Placental epithelial cell (primary cell): ENCODE measurements at places on chromosomes 4 and X. TPM values are rescaled to one million over a fixed set of nuclear protein-coding genes. Genes with fewer than 3 reads are reported as not detected.

RAI2 gene
- total RNA-seq: not detected in 2 replicates

TRIM61 gene
- 5.9 and 8.1 TPM in 2 replicates for total RNA-seq

LDB2 gene
- 0.11 TPM in 1 of 2 replicates, not detected in the other for total RNA-seq

MAGEA4 gene
- total RNA-seq: not detected in 2 replicates

F8 gene
- total RNA-seq: 1.6 and 2.6 TPM in 2 replicates

HPGDS gene
- total RNA-seq: not detected in 2 replicates

ANXA3 gene
- total RNA-seq: 80.9 and 402 TPM in 2 replicates

DDX60 gene
- 2.1 and 5.9 TPM in 2 replicates for total RNA-seq

CLIC2 gene
- total RNA-seq: 0.22 and 2.4 TPM in 2 replicates

MAMLD1 gene
- 0.11 TPM in 1 of 2 replicates, not detected in the other for total RNA-seq

TMEM31 gene
- total RNA-seq: 0.39 TPM in 1 of 2 replicates, not detected in the other

BBS12 gene
- total RNA-seq: 4.7 and 6.0 TPM in 2 replicates

FAM149A gene
- 1.5 and 9.0 TPM in 2 replicates for total RNA-seq

VEGFD gene
- total RNA-seq: under 0.01 TPM in 1 of 2 replicates, not detected in the other

RTL3 gene
- not detected in 2 replicates for total RNA-seq

SLC16A2 gene
- total RNA-seq: 5.5 and 6.1 TPM in 2 replicates

FGF16 gene
- total RNA-seq: 0.22 TPM in 1 of 2 replicates, not detected in the other

HTR2C gene
- under 0.01 TPM in 1 of 2 replicates, not detected in the other for total RNA-seq

REELD1 gene
- not detected in 2 replicates for total RNA-seq

CCNB3 gene
- total RNA-seq: 0.22 and 0.39 TPM in 2 replicates

CCDC110 gene
- 0.11 and 0.39 TPM in 2 replicates for total RNA-seq

NPY2R gene
- not detected in 2 replicates for total RNA-seq

FGB gene
- total RNA-seq: not detected in 2 replicates

SRD5A3 gene
- total RNA-seq: 8.7 and 13.3 TPM in 2 replicates

SYTL5 gene
- total RNA-seq: 0.39 and 0.43 TPM in 2 replicates

PF4V1 gene
- total RNA-seq: not detected in 2 replicates

STATH gene
- not detected in 2 replicates for total RNA-seq

TMA16 gene
- 16.5 and 21.3 TPM in 2 replicates for total RNA-seq

SCRG1 gene
- total RNA-seq: under 0.01 TPM in 1 of 2 replicates, not detected in the other

RAB40AL gene
- total RNA-seq: 2.0 TPM in 1 of 2 replicates, not detected in the other

KIAA1210 gene
- not detected in 2 replicates for total RNA-seq

BEX5 gene
- not detected in 2 replicates for total RNA-seq

CENPVL2 gene
- total RNA-seq: not detected in 2 replicates

ACE2 gene
- total RNA-seq: 0.11 and 0.39 TPM in 2 replicates

IL9R gene
- not detected in 2 replicates for total RNA-seq

LGI2 gene
- not detected in 2 replicates for total RNA-seq

SGMS2 gene
- total RNA-seq: 142 and 419 TPM in 2 replicates

GYPB gene
- not detected in 2 replicates for total RNA-seq

EPGN gene
- total RNA-seq: 95.8 and 281 TPM in 2 replicates

PRKG2 gene
- 0.11 and 0.39 TPM in 2 replicates for total RNA-seq

CXCL10 gene
- not detected in 2 replicates for total RNA-seq

ZIC3 gene
- total RNA-seq: not detected in 2 replicates

BGN gene
- total RNA-seq: 0.11 and 0.39 TPM in 2 replicates

DCAF16 gene
- total RNA-seq: 17.8 and 24.7 TPM in 2 replicates
